ENCODE measurements at places on chromosomes 11 and 22. TPM values are rescaled to one million over a fixed set of nuclear protein-coding genes. Genes with fewer than 3 reads are reported as not detected.

Gene SMTNL1
- not detected for total RNA-seq

Gene OR4C45
- not detected for total RNA-seq

Gene SCGB1D2
- total RNA-seq = 0.85 TPM

Gene KRTAP5-11
- not detected for total RNA-seq

Gene PIH1D2
- total RNA-seq = 3.0 TPM

Gene PACSIN3
- total RNA-seq = 45.3 TPM

Gene SDHAF2
- total RNA-seq = 43.2 TPM

Gene MEI1
- 0.18 TPM for total RNA-seq

Gene POTEH
- not detected for total RNA-seq

- H3K27ac ChIP-seq = no peak overlapping the region
- no peaks in the 10 kb centered on the region for H3K4me1 ChIP-seq
- peaks cover 4% of the 10 kb centered on the region for H3K36me3 ChIP-seq
- H3K4me3 ChIP-seq = no peak overlapping the region
- no peak for DNase-seq
Observed at GRCh38 chr11:971092-971690, 45.5 kb downstream of the AP2A2 start.

- no peaks in the 10 kb centered on the region for H3K36me3 ChIP-seq
- H3K4me3 ChIP-seq = no peak overlapping the region
- H3K27me3 ChIP-seq = no peaks in the 10 kb centered on the region
- H3K4me1 ChIP-seq = no peaks in the 10 kb centered on the region
- no peak for DNase-seq
- H3K27ac ChIP-seq = no peak overlapping the region
Observed at GRCh38 chr11:37449146-37449545, 851.1 kb upstream of the RAG2 start.

GRCh38 chr11:44305470-44306051 is 4.4 kb downstream of the ALX4 start:
- H3K4me1 ChIP-seq = peaks cover 12% of the 10 kb centered on the region
- H3K36me3 ChIP-seq = no peaks in the 10 kb centered on the region

- H3K4me1 ChIP-seq = peaks cover 23% of the 10 kb centered on the region
- H3K27ac ChIP-seq = peak within 1 kb of the TSS; percentile 88
- no peaks in the 10 kb centered on the region for H3K27me3 ChIP-seq
- peak within 1 kb of the TSS; percentile 62 for H3K4me3 ChIP-seq
- H3K36me3 ChIP-seq = no peaks in the 10 kb centered on the region
- no peak for DNase-seq
Observed at GRCh38 chr22:30425616-30426387, at the start of gene MTFP1. TSS of gene MTFP1 (plus strand) at chr22:30425768. CDS start at chr22:30425880, 112 bp downstream.

DNA sequence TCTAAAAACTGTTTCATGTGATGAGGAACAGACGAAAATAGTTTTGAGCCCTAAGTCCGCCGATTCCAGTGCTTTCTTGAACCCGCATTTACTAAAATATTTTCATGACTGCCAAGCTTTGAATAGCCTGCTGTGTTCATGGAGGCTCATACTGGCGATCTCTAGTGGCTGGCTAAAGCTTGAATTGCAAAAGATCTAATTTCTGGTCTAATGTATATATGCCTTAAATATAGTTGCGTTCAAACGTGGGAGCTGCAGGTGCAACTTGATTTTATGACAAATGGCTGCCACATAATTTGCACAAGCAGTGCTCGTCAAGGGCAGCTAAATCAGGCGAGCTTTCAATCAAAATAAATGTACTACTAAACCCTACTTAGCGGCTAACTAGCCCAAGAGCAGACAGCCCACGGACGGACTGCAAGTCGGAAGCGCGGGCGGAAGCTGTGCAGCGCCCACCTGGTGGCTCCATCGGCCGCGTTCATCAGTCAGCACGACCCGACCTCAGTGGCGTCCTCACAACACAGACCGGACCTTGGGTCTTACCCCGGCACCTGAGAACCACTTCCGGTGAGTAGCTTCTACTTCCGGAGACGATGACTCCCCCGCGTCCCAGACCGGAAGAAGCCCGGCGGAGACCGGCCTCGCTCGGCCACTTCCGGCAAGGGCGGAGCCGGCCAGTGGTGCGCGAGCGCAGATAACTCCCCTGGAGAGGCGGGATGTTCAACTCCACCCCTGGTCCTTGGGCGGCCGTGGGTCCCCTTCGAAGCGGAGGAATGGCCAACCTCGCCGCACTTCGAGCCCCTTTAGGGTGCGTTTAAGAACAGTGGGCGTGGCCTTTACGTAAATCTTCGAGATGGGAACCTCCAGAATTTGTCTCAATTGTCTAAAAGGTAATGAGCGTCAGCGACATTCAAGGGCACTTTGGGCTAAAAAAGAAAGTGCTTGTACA is 6.1 kb downstream of the RPL27A start:
- no peaks in the 10 kb centered on the region for H3K27me3 ChIP-seq
- peak overlapping the region; percentile 69 for H3K4me3 ChIP-seq
- H3K27ac ChIP-seq = peak overlapping the region; percentile 100
- H3K4me1 ChIP-seq = peaks cover 49% of the 10 kb centered on the region
- peak; percentile 98 for DNase-seq
- peaks cover 29% of the 10 kb centered on the region for H3K36me3 ChIP-seq

DNA sequence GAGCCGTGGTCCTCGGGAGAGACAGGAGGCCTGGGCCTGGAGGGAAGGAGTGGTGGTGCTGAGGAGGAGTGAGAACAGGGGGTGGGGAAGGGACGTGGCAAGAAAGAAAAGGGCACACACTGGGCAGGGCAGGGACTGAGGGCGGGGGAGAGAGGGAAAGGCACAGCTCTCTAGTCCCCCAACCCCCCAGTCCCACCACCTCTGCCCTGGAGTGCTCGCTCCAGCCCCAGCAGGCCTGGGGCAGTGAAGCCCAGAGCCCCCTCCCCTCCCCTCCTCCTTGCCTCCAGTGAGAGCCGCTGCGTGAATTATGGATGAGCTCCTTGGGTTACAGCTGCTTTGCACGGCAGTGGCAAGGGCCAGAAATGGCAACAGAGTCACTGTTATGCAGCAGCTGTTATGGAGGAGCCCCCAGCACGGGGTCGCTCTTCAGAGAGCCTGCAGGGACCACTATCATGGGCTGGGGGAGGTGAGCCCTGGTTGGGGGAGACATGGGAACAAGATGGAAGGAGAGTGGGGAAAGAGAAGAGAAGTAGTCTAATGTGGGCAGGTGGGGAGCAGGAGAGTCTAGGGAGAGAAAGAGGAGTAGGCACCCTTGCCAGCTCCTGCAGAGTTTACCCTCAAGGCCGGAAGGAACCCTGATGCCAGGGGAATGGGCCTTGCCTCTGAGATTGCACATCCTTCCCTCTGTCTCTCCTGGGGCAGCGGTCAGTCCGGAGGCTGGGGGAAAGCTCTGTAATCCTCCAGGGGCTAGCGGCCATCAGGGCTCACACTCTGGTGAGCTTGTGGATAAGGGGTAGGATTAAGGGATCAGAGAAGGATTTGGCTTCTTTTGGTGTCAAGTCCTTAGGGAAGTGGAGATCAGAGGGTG is 3.6 kb downstream of the RTN4RL2 start:
- no peak overlapping the region for H3K4me3 ChIP-seq
- H3K4me1 ChIP-seq = peaks cover 4% of the 10 kb centered on the region
- DNase-seq = no peak
- H3K36me3 ChIP-seq = no peaks in the 10 kb centered on the region

- no peaks in the 10 kb centered on the region for H3K36me3 ChIP-seq
- H3K4me1 ChIP-seq = peaks cover 48% of the 10 kb centered on the region
- no peak overlapping the region for H3K4me3 ChIP-seq
- no peaks in the 10 kb centered on the region for H3K27me3 ChIP-seq
- no peak for DNase-seq
- H3K27ac ChIP-seq = no peak overlapping the region
Observed at GRCh38 chr11:27459191-27459590, 13.4 kb downstream of the LGR4 start.

DNA sequence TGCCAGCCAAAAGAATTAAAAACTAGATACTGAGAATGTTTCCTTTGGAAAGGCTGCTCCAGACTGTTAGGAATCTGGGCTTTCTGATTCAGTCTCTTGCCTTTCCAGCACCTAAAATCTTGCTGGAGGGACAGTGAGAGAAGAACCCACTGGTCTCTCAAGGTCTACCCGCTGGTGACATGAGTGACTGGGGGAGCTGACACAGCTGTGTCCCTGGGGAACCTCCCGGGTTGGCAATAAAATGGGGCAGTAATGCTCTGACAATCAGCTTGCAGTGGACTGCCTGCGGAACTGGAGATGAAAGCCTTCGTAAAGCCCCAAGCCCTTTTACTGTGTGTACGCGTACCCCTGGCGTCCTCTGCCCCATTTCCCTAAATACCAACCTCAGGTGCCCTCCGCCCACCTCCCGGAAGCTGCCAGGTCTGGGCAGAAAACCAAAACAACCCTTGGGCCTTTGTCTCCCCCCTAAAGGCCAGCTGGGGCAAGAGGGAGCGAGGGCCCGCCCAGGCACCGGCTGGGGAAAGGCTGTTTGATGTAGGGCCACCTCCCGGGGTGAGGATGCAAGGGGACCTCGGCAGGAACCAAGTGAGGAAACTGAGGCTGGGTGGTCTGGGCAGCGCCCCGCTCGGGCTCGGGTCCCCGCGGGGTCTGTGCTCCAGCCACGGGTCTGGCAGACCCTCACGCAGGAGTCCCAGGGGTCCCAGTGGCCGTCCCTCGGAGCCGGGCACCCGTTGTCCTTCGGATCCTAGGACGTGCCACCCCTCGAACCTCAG is 741 bp downstream of the CARS1 start:
- peaks cover 4% of the 10 kb centered on the region for H3K36me3 ChIP-seq
- peaks cover 47% of the 10 kb centered on the region for H3K4me1 ChIP-seq
- peak overlapping the region; percentile 93 for H3K4me3 ChIP-seq
- H3K27me3 ChIP-seq = no peaks in the 10 kb centered on the region
- DNase-seq = no peak

DNA sequence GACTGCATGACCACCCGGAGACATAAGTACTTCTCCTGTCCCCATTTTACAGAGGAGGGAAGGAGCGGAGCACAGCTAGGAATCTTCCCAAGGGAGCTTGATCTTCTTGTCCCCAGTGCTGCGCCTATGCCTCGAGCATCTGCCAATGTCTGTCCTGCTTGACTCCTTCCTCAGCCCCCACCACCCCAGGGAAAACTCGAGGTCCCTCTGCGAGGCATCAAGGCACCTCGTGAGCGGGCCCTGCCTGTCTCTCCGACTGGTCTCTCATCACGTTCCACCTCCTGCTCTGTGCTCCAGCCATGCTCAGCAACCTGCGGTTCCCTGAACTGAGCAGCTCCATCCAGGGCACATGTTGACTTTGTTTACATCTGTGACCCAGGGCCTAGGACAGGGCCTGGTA is 2.5 kb downstream of the NCF4 start:
- no peak overlapping the region for H3K27ac ChIP-seq
- no peak overlapping the region for H3K4me3 ChIP-seq
- H3K36me3 ChIP-seq = no peaks in the 10 kb centered on the region
- H3K27me3 ChIP-seq = no peaks in the 10 kb centered on the region
- H3K4me1 ChIP-seq = no peaks in the 10 kb centered on the region

DNA sequence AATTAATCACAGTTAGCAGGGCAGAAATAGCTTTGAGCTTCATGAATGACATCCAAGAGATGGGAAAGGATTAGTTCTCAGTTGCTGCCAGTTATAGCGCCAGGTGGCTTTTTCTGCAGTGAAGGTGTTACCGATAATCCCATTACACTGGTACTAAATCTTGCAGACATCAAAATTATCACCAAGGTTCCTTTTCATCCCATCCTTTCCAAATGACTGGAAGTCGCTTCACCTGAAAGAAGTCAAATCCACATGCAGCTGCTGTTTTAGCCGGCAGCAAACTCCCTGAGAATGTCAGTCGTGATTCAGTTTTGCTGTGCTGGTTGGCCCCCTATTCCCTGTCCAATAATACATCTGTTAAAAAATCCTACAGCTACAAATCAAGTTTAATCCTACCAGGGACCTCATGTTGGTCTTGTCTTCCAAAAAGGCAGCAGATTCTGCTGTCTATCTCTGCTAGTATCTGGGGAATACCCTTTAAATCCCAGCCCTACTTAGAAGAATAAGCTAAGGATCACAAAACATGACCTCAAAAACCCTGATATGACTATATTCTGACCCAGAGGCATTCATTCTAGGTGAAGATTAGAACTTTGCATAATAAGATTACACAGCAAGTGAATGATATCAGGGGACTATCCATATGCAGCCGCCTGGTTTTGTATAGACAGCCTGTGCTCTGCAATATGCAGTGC is 31.7 kb downstream of the IMMP1L start:
- H3K27me3 ChIP-seq = no peaks in the 10 kb centered on the region
- H3K27ac ChIP-seq = no peak overlapping the region
- no peak for DNase-seq
- H3K36me3 ChIP-seq = no peaks in the 10 kb centered on the region

DNA sequence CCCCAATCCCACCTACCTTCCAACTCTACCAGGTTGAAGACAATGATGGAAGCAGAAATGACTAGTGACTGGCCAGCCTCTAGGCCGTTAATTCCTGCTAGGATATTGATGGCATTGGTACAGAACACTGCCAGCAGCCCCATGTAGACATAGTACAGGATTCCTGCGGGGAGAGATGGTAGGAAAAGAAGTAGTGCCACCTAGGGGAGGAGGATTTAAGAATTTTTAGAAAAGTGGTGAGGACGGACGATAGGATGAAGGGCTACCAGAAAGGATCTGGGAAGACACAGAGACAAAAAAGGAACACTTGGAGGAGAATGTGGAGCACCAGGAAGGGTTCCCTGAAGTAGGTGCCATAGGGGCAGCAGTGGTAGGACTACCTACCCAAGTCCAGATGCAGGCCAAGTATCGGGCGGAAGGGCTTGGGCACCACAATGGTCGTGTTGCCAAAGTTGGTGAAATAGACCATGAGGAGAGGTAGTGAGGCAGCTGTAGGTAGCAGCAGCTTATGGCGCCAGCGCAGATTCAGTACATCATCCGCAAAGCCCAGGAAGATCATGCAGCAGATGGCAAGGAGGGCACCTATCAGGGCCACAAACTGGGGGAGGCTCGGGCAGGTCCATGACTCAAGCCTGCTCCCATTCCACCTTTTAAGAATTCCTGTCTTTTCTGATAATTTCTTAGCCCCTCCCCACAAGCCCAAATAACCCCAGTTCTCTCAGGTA is 1.2 kb downstream of the DPAGT1 start:
- 0 out of 2 replicates have a peak, but pooled peaks cover 6% of the 10 kb centered on the region for H3K36me3 ChIP-seq
- peaks cover 16% of the 10 kb centered on the region for H3K4me1 ChIP-seq
- peak overlapping the region; percentile 99 for H3K27ac ChIP-seq
- DNase-seq = peak; percentile 51

DNA sequence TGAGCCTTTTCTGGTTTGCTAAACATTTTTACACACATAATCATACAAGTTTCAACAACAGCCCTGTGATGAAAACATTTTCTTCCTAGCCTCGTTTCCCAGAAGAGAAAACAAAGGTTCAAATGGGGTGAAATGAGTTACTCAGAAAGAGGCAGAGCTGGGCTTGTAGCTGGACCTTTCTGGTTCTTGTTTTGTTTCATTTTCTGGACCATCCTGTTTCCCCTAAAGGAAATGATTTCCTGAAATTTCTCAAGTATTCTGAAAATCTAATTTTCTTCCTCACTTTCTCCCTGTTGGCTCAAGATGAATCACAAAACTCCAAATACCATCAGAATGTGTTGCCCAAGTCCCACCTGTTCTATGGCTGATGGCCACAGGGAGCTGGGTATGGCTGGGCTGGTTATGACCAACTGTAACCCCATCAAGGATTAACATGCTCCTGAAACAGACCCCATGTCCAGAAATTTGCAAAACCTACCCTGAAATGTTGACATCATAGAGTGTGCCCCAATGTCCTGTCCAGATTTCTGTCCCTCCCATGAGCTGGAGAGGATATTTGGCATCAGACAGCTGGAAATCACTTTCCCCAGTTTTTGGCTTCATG is 6.7 kb upstream of the APOL4 start:
- no peak overlapping the region for H3K4me3 ChIP-seq
- H3K36me3 ChIP-seq = no peaks in the 10 kb centered on the region
- no peaks in the 10 kb centered on the region for H3K27me3 ChIP-seq
- no peak for DNase-seq

GRCh38 chr11:134049303-134049702 is 19.6 kb upstream of the JAM3 start:
- no peaks in the 10 kb centered on the region for H3K36me3 ChIP-seq
- H3K4me3 ChIP-seq = no peak overlapping the region
- no peak for DNase-seq
- H3K27me3 ChIP-seq = no peaks in the 10 kb centered on the region
